ENCODE measurements at places on chromosomes 11 and 22.

DNA sequence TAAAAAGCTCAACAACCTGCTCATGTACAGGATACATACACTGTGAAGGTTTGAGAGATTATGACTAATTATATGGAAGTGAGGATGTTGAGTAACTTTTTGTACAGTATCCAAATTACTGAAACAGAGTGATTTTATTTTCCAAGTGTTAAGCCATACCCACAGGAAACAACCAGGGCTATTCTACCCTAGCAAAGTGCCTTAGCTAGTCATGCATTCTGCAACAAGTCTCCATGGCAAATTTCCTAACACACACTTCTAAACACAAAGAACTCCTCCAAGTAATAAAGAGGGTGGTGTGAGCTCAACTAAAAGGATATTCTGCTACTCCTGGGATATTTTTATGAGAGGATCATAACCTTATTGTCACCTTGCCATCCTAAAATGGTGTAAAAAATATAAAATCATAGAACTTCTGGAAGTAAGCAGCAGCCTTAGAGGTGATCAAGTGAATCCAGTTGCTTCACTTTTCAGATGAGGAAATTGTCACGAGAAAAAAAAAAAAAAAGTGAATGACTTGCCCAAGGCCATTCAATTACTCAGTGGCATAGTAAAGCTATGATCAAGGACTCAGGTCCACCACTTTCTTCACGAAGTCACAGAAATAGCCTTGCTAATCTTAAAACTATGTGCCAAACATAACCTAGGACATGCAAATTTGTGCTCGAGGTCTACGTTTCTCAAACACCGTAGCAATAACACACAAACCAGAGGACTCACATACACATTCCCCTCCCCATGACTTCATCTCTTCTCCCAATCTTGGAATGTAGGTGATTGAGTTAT, 4.2 kb downstream of the LGR4 start:
- no peak for DNase-seq

DNA sequence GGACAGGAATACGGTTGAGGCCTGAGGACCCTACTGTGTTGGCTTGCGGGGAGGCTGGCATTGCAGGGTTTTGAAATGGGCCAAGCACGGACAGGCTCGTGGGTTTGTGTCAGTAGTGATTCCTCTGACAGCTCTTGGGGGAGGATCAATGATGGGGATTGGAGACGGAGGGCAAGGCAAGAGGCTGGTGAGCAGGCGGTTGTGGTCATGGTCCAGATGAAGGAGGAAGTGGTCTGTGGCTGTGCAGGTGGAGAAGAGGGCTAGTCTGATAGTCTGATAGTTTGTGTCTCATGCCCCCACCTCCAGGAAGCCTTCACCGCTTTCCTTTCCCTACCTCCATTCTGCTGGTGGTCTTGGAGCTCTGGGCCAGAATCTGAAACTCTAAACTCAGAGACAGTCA, 3.0 kb downstream of the MAFF start:
- no peak for DNase-seq

DNA sequence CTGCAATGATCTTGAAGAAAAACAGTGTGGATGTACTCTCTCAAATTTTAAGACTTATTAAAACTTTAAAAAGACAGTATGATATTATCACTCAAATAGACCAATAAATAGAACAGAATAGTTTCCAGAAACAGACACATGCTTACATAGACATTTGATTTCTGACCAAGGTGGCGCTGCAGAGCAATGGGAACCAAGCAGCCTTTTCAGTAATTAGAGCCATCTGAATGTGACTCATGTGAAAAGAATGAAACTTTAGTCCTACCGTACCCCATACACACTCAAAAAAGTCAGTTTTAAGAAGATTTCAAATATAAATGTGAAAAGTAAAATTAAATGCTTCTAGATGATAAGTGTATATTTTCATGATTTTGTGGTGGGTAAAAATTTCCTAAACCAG, 74.2 kb upstream of the MS4A8 start:
- DNase-seq: no peak

DNA sequence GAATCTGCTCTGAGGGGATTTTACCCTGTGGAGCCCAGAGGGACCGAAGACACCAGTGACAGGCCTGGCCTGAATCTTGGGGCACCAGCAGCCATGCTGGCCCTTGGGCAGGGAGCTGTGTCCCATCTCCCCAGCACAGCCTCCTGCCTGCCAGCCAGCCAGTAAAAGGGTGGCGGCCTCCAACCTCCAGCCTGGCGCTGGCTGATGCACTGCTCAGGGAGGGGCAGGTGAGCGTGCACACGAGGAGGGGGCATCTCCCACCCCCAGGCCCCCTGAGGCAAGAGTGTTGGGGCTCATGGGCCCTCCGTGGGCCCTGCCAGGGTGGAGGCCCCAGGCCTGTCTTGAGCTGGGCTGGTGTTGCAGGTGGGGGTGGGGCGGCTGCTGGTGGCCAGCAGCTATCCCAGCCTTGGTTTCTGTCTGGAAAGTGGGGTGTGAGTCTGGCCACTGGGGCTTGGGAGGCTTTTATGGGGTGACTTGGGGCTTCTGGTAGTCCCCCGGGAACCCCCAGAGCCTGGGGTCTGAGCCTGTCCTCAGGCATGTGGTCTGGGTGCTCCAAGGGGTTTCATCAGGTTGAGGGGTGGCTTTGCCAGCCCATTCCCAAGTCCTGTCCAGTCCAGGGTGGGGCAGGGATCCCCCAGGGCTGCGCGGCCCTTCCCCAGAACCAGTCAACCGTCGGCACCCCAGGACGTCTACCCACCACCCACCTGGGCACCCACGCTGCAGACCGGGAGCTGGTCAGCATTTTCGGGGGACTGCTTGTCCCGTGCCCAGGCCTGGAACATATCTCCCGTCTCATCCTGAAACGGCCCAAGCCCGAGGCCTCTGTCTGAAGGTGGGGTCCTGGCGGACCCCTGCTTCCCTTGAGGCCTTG, 17.8 kb downstream of the TSPAN4 start:
- no peak for DNase-seq

DNA sequence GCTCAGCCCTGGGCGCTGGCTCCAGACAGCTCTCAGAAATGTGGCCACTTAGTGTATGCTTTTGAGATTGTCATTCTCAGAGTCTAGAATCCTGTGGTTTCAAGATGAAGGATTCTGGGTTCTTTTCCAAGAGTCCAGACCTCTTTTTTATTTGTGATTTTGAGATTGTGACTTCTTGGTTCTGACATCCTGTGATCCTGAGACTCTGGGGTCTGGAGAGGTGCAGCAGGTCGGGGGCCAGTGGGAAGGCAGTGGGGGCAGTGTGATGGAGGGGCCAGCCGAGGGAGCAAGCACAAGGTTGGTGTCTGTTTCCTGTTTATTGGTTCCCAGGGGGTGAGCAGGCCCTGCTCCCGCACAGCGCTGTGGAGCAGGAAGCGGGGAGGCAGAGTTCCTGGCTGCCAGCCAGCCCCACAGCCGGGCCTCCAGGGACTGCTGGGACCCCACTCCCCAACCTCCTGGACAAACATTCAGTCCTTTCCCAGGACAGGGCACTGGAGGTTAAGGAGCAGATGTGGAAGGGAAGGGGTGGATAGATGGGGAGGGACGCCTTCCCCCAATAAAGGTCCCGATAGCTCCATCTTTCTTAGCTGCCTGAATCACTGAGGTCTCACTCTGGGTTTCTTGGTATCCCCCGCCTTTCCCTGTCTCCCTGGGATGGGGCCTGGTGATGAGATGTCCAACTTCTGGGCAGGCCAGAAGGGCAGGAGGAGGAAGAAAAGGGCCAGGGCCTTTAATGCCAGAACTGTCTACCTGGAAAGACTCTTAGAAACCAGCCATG, 13.7 kb downstream of the ARHGEF17 start:
- DNase-seq: no peak

DNA sequence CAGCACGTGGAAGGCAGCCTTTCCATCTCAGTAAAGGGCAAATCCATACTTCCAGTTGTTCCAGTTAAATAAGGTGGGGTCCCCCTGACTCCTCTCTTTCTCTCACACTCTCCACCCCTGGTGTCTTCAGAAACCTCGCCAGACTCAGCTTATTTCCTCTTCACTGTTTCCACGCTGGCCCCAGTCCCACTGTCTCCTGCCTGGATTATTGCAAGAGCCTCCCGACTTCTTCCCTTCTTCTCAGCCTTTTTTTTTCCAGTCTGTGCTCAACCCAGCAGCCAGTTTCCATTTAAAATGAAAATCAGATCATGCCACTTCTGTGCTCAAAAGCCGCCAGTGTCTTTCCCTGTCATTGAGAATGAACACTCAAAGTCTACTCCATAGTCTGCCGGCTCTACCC, 131.4 kb downstream of the PKNOX2 start:
- no peak for DNase-seq

GRCh38 chr22:30294830-30295229, 5.5 kb upstream of the CASTOR1 start:
- no peak for DNase-seq
